ENCODE measurements at places on chromosomes 12 and 14.

GRCh38 chr12:51482929-51483697, 58.5 kb downstream of the SLC4A8 start:
- no peak overlapping the region for H3K4me3 ChIP-seq
- no peaks in the 10 kb centered on the region for H3K36me3 ChIP-seq
- no peaks in the 10 kb centered on the region for H3K27me3 ChIP-seq
- no peak overlapping the region for H3K27ac ChIP-seq
- DNase-seq, result no peak

DNA sequence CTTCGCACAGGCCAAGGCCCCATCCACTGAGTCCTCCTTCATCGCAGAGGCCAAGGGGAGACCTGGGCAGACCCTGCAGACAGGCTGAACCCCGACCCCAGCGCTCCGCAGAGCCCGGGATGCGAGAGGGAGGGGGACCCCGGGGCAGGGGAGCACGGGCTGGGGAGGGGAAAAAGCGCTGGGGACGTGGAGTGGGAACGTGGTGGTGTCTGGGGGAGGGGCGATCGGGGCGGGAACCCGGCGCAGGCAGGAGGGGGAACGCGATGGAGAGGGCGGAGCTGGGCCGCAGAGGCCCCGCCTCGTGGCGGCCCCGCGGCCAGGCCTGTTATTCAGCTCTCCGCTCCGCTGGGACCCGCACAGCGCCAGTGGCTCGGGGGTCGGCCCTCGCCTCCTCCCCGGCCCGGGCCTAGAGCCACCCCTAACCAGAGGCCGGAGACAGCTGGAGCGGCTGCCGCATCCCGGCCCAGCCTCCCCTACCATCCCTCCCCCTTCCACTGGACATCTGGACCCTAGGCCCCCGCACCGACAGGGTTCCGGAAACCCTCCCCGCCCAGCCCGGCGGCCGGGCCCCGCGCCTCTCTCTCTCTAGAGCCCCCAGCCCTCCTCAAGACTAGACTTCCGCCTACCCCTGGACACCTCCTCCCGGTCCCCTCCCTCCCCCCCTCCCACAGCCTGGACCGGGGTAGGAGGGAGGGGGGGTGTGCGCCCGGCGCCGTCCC, at the start of gene ARHGEF25:
ARHGEF25 (plus strand) TSS at position 328 of the 719 bp plus-strand sequence. CDS start 460 bp downstream, outside the sequence.
- no peak within 1 kb of the TSS for H3K27ac ChIP-seq
- no peak for DNase-seq
- H3K4me3 ChIP-seq, result peak within 1 kb of the TSS; percentile 75
- H3K36me3 ChIP-seq, result no peaks in the 10 kb centered on the region

DNA sequence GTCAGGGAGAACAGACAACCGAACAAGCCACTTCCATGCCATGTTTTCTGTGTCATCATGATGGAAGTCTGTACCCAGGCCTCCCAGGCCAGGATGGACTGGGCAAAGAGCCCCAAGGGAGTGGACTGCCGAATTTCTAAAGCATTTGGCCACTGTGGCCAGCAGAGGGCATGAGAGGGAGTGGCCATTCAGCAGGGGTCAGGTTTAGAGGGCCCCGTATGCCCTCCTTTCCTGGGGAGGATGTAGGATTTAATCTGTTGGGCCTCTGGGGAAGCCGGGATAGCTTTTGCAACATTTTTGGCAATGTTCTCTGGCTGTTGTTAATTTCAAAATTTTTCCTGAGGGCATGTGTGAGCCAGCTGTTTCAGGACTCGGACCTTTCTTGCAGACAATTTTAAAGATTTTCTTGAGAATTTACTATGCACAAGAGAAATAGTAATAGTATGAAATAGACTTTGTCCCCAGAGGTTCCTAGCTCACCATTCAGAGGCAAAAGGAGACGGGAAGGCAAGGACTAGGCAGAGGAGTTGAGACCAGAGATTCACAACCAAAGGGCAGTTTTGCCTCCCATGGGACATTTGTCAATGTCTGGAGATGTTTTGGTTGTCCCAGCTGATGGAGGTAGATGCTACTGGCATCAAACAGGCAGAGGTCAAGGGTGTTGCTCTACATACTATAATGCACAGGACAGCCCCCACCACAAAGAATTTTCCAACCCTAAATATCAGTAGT, 18.0 kb downstream of the ACACB start:
- H3K4me3 ChIP-seq, result no peak overlapping the region
- peaks cover 9% of the 10 kb centered on the region for H3K27me3 ChIP-seq
- H3K4me1 ChIP-seq, result no peaks in the 10 kb centered on the region

GRCh38 chr12:77591959-77592743, 238.5 kb upstream of the NAV3 start:
- no peaks in the 10 kb centered on the region for H3K27me3 ChIP-seq
- H3K4me1 ChIP-seq, result no peaks in the 10 kb centered on the region
- H3K27ac ChIP-seq, result no peak overlapping the region
- no peaks in the 10 kb centered on the region for H3K36me3 ChIP-seq
- no peak for DNase-seq

- H3K4me1 ChIP-seq, result peaks cover 25% of the 10 kb centered on the region
- no peak overlapping the region for H3K4me3 ChIP-seq
- no peaks in the 10 kb centered on the region for H3K27me3 ChIP-seq
- no peak for DNase-seq
- peaks cover 54% of the 10 kb centered on the region for H3K36me3 ChIP-seq
- H3K27ac ChIP-seq, result no peak overlapping the region
These were observed 90.2 kb downstream of the PPP1R12A start for GRCh38 chr12:79844693-79845092.

DNA sequence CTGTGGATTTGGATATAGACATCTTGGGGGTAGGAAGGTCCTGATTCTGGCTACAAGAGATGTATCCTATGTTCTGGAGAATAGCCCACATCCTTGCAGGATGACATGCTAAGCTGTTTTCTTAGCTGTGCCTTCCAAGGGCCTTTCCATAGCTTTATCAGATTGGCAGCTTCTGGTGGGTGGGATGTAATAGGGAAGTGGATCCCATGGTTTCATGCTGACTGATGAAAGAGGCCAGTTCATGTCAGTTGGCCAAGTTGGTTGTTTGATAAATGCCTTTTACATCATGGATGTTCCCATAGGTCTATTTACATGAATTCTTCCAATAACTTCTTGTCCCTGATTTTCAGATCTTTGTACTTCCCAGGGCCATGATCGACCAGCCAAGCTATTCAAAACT, 169.1 kb upstream of the RMST start:
- H3K4me3 ChIP-seq, result no peak overlapping the region
- no peaks in the 10 kb centered on the region for H3K27me3 ChIP-seq
- peaks cover 31% of the 10 kb centered on the region for H3K4me1 ChIP-seq
- peak overlapping the region; percentile 18 for H3K27ac ChIP-seq
- DNase-seq, result no peak

GRCh38 chr14:44961554-44962333, at the start of the genes KLHL28 and TOGARAM1:
Gene KLHL28 (minus strand): TSS chr14:44961947. CDS start chr14:44945928, 16,019 bp downstream.
Gene TOGARAM1 (plus strand): TSS chr14:44962190. CDS start chr14:44962422, 232 bp downstream.
- peaks cover 58% of the 10 kb centered on the region for H3K4me1 ChIP-seq
- H3K36me3 ChIP-seq, result peaks cover 15% of the 10 kb centered on the region
- no peak within 1 kb of the TSS for H3K27ac ChIP-seq
- no peak within 1 kb of the TSS for H3K4me3 ChIP-seq
- H3K27me3 ChIP-seq, result no peaks in the 10 kb centered on the region

DNA sequence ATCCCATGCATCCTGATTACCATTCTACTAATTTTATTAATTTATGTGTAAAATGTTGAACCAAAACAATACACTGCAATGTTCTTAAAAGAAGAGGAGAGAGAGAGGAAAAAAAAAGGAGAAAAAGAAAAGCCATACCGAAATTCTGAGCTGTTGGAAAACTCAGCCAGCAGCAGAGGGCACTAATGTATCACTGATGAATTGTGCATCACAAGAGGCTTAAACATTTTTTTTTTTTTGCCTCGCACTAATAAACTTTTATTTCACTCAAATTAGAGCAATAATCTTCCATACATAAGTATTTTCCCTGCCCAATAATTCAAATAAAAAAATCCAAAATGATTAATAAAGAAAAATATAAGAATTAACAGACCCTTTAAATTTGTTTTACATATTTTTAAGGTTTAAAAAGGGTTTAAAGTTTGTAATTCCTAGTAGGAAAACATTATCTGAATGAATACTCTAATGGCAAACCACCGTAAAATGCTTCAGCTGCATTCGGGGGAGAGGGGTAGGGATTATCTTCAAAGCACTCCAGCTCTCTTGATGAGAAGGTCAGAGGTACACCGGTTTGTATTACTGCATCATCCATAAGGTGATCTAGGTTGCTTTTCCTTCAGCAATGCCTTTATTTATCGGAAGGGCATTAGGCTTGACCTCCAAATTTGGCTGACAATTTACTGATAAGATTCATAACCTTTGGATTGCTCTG, 41.9 kb downstream of the ATP23 start:
- no peaks in the 10 kb centered on the region for H3K4me1 ChIP-seq
- H3K27me3 ChIP-seq, result peaks cover 10% of the 10 kb centered on the region
- H3K27ac ChIP-seq, result no peak overlapping the region
- DNase-seq, result no peak
- H3K4me3 ChIP-seq, result no peak overlapping the region
- peaks cover 3% of the 10 kb centered on the region for H3K36me3 ChIP-seq

DNA sequence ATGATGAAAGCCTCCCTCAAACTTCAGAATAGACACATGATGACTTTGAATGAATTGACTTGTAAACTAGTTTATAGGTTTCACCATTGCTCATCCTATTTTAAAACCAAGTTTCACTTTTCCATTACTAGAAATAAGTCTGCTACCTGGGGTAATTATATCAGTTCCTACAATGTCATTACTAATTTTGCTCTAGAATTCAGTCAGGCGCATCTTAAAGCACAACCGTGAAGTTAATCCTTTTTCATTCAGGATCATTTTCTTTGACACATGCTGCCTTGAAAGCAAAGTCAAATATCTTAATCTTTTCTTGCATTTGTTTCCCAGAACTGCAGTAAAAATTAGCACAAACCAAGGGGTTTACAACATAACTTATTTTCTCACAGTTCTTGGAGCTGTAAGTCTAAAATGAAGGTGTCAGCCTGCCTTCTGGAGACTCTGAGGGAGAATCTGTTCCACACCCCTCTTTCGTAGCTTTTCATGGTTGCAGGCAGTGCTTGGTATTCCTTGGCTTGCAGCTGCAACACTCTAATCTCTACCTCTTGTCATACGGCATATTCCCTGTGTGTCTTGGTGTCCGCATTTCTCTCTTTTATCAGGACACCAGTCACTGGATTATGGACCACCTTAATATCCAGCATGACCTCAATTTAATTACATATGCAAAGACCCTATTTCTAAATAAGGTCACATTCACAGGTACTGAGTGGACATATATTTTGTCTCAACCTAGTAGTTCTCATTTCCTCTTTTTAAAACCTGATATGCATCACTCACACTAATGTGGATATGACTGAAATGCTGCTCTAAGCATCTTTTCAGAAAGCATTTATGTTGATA, 114.3 kb upstream of the PDZRN4 start:
- DNase-seq, result no peak
- no peak overlapping the region for H3K4me3 ChIP-seq
- no peak overlapping the region for H3K27ac ChIP-seq
- no peaks in the 10 kb centered on the region for H3K27me3 ChIP-seq

DNA sequence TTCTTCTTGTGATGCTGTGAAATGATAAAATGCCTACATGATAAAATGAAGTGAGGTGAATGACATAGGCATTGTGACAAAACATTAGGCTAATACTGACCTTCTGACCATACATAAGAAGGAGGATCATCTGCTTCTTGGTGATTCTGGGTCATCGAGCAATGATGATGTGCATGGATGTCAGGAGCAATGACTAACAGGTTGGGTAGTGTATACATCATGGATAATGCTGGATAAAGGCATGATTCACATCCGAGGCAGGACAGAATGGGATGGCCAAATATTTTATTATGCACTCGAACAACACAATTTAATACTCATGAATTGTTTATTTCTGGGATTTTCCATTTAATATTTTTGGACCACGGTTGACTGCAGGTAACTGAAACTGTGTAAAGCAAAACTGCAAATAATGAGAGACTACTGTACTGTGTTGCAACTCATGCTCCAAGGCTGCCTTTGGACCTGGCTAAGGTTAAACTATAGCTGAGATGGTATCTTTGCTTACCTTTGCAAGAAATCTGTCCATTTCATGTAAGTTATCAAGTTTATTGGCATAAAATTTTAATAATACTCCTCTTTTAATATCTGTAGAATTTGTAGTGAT, 7.6 kb upstream of the SLC25A21 start:
- H3K27ac ChIP-seq, result no peak overlapping the region
- DNase-seq, result no peak
- H3K4me3 ChIP-seq, result no peak overlapping the region
- H3K4me1 ChIP-seq, result no peaks in the 10 kb centered on the region
- H3K27me3 ChIP-seq, result no peaks in the 10 kb centered on the region

DNA sequence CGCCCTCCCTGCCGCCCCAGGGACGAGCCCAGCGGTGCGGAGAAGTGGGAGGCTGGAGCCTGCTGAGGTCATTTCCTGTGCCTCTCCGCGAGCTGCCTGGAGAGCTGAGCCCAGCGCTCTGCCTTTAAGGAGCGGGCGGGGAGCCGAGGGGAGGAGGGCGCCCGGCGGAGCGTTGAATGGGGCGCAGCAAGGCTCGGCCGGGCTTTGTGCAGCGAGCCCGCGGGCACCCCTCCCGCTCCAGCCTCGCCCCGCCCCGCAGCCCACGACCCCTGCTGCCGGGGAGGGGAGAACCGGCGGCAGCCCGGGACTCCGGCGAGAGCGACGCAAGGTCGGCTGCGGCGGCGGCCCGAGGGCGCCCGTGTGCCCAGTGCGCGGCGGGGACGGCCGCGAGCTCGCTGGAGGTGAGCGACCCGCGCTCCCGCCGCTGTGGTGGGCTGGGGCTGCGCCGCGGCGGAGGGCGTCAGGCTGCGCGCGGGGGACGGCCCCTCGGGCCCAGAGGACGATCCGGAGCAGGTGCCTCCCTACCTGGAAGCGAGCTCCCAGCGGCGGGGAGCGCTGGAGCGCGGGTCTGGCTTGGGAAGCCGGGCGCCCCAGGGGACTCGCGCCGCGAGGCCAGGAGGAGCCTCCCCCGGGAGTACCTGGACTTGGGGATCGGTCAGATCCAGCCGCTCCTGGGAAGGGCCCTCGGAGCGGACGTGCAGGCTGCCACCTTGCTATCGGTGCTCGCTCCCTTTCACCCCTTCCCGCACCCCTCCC, at the start of gene PLEKHH1:
PLEKHH1 (plus strand) TSS at position 293 of the 756 bp plus-strand sequence. CDS start 8,578 bp downstream, outside the sequence.
- peak; percentile 30 for DNase-seq
- H3K27ac ChIP-seq, result no peak within 1 kb of the TSS
- peak within 1 kb of the TSS; percentile 79 for H3K4me3 ChIP-seq
- no peaks in the 10 kb centered on the region for H3K36me3 ChIP-seq
- H3K27me3 ChIP-seq, result peaks cover 33% of the 10 kb centered on the region

DNA sequence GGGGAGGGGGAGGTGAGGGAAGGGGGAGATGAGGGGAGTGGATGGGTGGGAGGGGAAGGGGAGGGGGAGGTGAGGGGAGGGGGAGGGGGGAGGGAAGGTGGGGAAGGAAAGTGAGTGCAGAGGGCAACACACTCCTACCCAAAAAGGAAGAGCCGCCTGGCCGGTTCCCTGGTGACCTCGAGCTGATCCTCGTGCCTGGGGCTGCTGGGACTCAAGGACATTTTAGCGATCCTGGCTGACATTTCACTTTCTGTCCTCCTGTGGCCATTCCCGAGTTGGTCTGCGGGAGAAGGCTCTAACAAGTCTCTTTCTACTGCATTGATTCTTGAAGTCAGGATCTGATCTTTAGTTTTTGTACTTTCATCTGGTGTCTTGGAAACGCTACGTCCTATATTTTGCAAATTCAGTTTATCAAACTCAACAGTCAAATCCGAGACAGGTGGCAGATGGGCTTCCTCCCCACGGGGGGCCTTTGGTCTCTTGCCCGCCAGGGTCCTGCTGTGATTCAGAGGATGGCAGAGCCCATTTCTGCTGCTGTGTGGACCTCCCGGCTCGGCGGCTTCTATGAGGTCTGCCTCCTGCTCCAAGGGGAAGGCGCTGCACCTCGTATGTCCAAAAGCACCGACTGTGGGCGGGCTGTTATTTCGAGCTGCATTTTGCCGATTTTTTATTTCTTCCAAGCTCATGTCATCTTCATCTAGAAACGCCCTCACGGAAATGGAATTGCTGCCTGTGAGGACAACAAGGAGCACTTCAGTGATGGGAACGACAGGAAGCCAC, 19.1 kb downstream of the PGAM5 start:
- no peak overlapping the region for H3K4me3 ChIP-seq
- DNase-seq, result no peak
- peaks cover 93% of the 10 kb centered on the region for H3K36me3 ChIP-seq
- no peaks in the 10 kb centered on the region for H3K27me3 ChIP-seq
- H3K27ac ChIP-seq, result peak overlapping the region; percentile 59

Data from activated B cell treated with CpG ODN at 0.5 μM for 24 hours (primary cell).